ENCODE measurements at places on chromosomes 5 and 9.

DNA sequence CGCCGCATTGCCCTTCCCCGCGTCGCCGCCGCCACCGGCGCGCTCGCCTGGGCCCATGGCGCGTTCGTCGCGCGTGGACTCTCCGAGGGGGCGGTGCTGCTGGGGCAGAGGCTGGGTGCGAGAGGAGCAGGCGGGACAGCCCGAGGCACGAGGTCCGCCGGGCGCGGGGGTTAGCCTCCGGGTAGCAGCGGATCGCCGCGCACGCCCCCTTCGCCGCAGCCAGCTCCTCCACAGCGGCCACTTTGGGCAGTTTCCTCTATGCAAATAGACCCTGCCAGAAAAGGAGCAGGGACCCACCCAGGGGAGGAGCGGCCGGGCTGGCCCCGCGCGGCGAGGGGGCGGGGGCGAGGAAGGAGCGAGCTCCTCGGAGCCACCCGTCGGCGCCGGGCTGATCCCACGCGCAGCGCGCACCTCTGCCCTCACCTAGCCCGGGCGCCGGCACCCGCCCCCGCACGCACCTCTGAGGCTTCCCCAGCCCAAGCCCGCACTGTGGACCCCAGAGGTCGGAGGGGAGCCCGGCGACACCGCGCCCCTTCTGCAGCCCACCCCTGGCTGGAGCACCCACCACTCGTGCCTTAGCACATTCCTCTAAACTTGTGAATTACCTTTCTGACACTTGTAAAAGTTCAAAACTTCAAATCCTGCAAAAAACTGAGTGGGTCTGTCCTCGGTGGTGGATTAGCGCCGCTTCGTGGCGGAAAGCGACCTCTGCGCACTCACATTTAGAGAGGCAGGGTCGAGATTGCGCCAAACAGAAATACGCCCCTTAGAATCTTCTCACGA is at the start of gene COL23A1:
TSS of gene COL23A1 (minus strand) at position 253 of the 783 bp plus-strand sequence.
- no peak for DNase-seq

- no peak for DNase-seq
Observed at GRCh38 chr9:106443520-106443919, 419.4 kb upstream of the ZNF462 start.

DNA sequence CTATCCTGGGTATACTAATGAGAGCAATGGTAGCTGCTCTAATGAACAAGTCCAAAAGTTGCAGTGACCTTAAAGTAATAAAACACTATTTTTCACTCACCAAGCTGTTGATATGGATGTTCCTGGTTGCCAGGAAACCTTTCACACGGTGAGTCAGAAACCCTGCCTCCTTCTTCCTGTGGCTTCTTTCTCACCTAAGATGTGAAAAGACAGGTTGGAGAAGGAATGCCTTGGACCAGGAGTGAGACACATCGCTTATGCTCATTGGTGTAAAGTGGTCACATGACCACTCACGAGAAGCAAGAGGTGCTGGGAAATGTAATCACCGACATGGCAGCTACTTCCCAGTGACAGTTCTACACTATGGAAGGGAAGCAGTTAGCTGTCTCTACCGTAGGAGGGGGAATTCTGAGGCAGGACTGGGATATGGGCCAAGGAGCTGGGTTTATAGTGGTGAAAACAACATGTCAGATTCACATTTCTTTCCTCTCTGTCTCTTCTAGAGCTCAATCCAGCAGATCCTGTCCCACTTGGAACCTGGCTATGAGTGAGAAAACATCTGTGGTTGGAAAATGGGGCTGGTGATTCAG is 320.4 kb upstream of the KLF4 start:
- no peak for DNase-seq

GRCh38 chr5:59093329-59093728 is 510.5 kb downstream of the RAB3C start:
- DNase-seq, result no peak

DNA sequence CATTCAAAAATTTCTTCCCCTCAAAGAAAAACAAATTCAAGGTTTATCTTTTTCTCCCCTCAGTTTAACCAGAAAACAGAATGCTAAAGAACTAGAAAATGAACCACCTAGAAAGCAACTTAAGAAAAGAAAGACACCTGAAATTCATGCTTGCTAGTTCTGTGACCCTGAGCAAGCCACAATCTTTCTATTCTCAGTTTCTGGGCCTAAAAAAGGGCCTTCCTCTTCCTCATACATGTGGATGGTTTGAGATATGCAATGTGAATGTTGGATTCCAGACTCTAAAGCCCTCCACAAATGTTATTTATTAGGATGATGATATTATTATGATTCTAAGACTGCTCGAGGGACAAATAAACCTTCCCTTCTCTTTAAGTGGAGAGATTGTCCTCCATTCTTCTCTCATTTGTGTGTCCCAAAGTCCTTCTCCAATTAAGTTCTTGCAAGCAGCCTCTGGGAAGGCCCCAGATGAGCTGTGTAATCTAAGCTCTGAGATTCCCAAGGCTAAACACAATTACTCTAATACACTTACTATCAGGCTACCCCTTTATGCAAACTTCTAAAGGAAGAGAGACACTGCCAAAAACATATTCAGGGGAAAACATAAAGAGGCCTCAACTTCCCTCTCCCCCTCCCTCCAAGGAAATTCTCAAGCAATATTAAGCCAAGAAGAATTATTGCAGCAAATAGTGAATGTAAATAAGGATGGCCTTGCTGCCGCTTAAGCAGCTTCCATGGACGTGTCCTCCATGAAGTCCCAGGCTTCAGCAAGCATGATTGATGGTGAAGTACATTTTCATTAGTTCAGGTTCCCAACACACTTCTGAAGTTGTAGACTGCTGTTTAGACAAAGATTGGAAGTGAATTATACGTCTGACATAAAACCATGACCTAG is 80.2 kb downstream of the PRKACG start:
- DNase-seq, result no peak

DNA sequence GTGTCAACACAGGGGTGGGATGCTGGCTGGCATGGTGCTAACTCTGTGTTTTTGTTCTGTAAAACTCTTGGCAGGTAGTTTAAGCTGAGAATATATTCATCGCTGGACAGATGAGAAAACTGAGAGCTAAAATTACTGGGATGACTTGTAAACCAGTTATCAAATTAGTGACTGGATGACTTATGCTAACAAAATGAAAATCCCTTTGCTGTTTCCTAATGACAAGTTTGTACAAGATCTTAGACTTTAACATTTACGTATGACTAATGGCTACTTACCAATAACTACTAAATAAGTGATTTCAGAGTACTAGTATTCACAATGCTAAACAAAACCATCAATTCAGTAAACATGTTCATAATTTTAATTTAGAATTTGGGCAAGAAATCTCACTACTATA is 854.8 kb upstream of the ARRDC3 start:
- no peak for DNase-seq

DNA sequence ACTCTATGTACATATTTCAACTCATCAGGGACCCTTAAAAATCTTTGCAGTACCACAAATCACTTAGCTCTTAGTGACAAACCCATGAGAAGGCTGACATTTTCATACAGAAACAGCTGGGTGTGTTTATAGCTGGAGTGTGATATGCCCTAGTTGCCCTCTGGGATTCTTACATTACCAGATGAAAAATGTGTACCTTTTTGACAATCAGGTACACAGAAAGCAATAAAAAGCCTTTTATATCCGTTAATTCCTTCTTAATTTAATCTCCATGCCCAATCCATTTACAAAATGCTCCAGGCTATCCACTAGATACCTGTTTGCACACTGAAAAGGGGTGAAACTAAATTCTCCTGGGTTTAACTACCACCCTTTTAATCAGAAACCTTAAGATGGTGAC is 222.9 kb downstream of the KIAA0825 start:
- no peak for DNase-seq

- no peak for DNase-seq
Observed at GRCh38 chr9:20095430-20096092, 306.7 kb upstream of the SLC24A2 start.

DNA sequence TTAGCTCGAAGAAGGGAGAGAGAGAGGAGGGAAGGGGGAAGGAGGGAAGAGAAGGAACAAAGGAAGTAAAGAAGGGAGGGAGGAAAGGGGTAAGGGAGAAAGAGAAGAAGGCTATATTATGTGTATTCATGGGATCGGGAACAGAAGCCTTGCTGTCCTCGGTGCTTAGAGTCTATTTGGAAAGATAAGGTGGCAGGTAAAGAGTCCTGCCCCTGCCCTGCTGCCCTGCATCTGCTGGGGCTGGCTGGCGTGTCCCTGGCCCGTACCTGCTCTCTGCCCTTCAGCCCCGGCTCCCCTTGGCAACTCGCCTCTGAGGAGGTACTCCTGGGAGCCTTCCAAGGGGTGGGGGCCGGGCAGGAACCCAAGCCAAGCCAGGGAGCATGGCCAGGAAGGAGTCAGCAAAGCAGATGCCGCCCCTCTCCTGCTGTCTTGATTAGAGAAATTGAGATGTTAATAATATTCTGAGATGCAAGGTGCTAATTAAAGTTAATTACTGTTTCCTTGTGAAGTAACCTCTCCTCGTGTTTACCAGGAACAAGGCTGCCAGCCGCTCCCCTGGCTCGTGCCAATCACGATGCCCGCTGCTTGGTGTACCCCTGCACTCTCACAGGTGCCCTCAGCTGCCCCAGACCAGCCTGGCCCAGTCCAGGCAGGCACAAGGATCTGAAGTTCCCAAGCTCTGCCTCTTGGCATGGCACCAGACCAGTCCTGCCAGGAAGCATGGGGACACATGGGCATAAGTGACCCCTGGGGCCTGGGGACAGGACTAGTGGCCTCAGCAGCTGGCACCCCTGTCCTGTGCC is 36.6 kb downstream of the PCDH1 start:
- DNase-seq, result no peak

- DNase-seq, result no peak
Observed at GRCh38 chr5:21831145-21831787, 1021.9 kb downstream of the CDH12 start.

DNA sequence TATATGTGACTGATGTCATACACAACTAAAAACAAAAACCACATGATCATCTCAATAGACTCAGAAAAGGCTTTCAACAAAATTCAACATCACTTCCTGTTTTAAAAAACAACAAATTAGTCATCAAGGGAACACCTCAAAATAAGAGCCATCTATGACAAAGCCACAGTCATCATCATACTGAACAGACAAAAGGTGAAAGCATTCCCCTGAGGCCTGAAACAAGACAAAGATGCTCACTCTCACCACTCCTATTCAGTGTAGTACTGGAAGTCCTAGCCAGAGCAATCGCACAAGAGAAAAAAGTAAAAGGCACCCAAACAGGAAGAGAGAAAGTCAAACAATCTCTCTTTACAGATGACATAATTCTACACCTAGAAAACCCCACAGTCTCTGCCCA is 893.5 kb upstream of the EDIL3 start:
- DNase-seq, result no peak

- no peak for DNase-seq
Observed at GRCh38 chr9:109996936-109997580, 210.9 kb downstream of the C9orf152 start.

DNA sequence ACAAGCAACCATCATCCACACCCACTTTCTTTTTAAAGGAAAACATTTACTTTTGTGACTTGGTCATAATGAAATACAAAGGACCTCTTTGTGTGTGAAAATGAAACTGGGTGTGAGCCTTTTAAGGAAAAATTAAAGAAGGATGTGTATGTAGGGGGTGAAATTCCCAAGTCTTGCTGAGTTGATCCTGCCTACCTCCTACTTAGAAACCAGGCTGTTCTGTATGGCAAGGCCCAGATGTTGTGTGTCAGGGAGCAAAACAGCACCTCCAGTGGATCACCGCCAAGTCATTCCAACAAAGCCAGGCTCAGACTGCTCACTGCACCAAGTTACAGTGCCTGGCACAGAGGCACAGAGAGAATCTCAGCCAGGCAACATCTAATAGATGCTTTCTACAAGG is 198.5 kb upstream of the FBN2 start:
- DNase-seq, result no peak

- no peak for DNase-seq
Observed at GRCh38 chr5:43609752-43610151, 6.8 kb downstream of the NNT start.

GRCh38 chr9:23825700-23826099 is 340 bp downstream of the ELAVL2 start:
- DNase-seq, result no peak

- no peak for DNase-seq
Observed at GRCh38 chr5:83507431-83507830, 35.9 kb downstream of the VCAN start.

GRCh38 chr5:126741361-126741760 is 35.6 kb upstream of the LMNB1 start:
- no peak for DNase-seq

DNA sequence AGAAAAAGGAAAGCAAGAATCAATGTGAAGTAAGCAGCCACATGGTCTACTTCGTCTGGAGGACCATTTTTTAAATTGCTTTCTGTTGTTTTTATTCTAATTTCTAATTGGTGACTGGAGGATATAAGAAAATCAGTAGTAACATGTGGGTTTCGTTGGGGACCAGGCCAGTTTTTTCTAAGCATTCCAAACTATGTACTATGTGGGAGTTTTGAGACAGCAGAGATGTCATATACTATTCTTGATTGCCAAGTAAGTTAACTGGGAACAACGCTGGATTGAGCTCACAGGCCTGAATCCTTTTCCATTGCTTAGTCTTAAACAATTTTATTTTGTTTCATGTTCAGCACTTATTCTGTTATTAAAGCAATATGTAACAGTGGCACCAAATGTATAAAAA is 225.7 kb downstream of the TMEM167A start:
- DNase-seq, result no peak

- no peak for DNase-seq
Observed at GRCh38 chr5:122846051-122846550, 688 bp downstream of the SNX24 start.

DNA sequence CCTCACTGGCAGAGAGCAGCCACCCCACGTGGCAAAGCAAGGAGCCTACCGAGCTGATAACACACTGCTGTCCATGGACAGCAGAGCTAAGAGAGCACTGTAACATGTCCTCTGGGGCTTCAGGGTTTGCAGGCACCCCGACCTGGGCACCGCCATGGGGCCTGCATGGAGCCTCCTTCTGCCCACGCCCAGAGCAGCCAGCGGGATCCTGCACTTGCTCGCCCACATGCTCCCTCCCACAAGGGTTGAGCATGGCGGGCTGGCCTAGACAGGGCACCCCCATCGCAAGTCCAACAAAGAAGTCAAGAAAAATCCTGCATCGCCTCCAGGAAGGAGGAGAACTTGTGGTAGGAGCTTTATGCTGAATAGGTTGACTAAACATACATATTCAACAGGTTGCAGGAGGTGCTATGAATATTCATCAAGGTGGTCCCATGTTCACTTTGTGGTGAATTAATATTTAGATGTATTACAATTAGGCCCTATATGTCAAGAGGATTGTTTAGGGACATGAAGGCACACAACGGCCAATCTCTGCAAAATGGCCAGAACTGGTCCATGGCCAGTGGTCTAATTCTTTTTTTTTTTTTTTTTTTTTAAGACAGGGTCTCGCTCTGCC is 3.8 kb upstream of the MIGA2 start:
- no peak for DNase-seq

- DNase-seq, result no peak
Observed at GRCh38 chr9:83701769-83702168, 6.0 kb downstream of the UBQLN1 start.

- no peak for DNase-seq
Observed at GRCh38 chr5:145697251-145697990, 137.7 kb downstream of the PRELID2 start.

DNA sequence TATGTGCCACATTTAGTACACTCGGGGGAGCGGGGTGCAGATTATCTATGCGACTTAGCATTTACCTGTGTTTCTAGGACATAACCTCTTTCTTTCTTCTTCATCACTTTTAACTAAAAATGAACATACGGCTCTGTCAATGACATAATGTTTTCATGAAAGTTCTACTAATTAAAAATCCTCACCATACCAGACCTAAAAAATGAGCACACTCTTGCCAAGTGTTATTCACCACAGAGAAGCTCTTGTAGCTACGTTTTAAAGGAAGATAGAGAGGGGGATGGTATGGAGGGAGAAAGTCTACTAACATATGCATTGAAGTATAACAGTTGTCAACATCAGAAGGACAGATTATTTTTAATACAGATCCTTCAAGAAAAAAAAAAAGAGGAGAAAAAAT is 1.6 kb downstream of the CDH10 start:
- DNase-seq, result no peak

Data from stimulated activated CD8-positive, alpha-beta memory T cell treated with anti-CD3 and anti-CD28 coated beads, Interleukin-15, amount 100 ng/mL, for 1 hour (primary cell).